AML-193 (cell line): ENCODE measurements at places on chromosomes 4 and X.

DNA sequence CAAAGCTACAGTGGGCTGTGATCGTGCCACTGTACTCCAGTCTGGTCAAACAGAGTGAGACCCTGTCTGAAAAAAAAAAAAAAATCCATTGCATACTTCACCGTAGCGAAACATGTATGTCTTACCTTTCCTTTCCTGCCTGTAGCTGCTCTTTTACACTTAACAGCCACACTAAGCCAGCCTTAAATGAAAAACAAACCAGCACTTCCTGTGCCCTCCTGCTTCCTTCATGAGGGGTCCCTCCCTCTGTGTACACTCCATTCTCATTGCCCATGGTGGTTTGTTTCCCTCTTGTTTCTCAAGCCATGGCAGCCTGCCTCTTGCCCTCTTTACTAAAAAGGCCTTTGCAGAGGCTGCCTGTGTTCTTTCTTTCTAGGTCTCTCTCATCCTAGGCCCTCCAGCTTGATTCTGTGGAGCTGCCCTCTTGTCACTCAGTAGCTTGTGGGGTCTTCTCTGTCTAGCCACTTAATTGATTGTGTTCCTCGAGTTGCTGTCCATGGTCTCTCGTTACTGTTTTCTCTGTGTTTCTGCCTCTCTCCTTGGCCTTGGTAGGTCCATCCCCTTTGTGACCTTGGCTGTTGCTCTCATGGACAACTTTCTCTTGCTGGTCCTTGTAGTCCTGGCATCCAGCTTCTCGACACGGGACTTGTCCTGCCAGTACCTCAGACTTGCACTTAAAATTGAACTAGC, 52.1 kb upstream of the MSANTD1 start:
- DNase-seq = no peak

DNA sequence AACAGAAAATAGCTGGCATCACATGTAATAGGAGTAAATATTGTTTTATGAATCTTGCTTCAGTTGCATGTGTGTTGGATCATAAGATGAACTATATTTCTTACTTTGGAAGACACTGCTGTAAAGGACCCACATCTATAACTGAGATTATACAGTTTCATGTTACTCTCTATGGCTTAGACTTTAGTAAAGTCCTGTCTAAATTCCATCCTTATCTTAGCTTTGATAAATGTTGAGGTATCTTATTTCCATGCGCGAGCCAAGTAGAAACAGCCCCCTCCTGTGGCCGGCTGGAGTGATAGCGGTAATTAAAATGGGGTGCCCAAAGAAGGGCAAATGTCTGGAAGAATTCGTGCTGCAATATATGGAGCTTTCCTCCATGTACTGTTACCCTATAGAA, 43.0 kb downstream of the CCDC158 start:
- peak; percentile 58 for DNase-seq

DNA sequence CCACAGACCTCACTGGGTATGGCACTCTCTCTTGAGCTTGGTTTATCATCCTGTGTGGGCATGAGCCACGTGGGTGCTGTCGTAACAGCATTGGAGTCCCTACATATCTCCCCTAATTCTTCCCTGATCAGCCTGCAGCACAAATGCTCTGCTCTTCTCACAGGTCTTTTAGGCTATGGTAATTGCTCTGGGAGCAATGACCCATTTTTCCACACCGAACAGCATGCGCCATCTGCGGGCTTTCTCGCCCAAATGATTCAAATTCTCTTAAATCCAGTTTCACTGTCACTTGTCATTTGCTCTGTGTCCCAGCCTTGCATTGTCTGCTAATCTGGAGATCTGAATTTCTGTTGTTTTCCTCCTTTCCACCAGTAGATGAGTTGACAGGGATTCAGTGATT, 48.9 kb upstream of the GATB start:
- DNase-seq = no peak

DNA sequence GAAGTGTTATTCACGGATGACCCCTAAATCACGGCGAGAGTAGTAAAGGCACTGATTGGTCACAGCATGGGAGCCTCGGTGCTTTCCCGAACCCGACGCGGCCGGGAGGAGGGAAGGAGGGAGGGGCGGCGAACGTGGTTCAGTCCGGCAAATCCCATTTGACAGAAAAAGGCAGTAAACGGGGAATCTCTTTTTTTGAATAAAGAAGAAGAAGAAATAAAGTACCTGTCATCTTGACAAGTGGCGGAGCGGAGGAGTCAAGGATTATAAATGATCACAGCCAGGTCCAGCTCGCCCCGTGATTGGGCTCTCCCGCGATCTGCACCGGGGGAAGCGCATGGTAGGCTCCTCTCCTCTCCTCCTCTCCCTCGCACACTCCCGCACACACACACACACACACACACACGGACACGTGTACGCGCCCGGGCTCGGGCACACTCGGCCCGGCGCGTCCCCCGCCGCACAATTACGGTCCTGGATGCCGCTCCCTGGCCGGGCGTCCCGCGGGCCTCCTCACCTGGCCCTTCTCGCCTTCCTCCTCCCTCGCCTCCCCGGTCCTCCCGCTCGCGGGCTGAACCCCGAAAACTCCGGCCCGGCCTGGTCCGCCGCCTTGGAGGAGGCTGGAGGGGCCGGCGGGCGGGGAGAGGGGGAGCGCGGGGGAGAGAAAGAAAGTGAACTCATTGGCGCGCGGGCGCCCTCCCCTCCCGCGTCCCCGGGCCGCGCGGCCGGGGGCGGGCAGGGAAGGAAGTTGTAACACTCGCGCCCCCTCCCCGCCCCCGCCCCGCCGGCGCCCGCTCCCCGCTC, 99.2 kb upstream of the TENM3 start:
- no peak for DNase-seq

GRCh38 chr4:67452100-67452845, 93.0 kb downstream of the CENPC start:
- no peak for DNase-seq

GRCh38 chr4:10343656-10344055, 113.6 kb downstream of the ZNF518B start:
- DNase-seq = no peak

- no peak for DNase-seq
Measured at GRCh38 chr4:147736458-147736857, 4.6 kb downstream of the ARHGAP10 start.

GRCh38 chr4:30866907-30867306, 146.7 kb downstream of the PCDH7 start:
- no peak for DNase-seq

DNA sequence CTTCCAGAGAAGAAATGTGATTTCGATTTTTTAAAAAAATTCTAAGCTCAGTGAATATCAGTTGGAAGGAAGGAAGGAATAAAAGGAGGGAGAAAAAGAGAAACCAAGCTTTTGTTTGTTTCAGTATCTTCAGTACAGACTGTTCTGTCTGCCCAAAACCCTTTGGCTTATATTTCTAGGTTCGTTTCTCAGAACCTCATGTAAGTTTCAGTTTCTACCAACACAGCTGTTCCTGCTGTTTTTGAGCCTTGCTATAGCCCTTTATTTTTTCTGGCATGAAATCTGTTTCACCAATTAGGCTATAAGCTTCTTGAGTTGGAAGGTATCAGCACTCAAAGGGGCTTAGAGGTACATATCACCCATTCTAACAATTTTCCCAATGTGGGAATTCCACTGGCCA, 157.9 kb downstream of the GBA3 start:
- no peak for DNase-seq

DNA sequence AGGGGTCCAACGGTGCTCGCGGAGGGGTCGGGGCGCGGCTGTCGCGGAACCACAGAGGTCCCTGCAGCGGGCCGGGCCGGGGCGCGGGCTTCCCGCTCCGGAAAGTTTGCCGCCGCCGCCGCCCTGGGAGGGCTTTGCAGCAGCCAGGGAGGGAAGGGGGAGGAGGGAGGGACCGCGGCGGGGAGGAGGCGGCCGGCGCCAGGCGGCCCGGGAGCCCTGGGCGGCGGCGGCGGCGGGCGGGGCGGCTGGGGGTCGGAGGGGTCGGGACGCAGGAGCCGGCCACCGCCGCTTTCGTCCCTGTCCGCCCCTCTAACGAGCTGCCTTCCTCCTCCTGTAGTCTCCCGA, 375 bp downstream of the FGFR3 start:
- DNase-seq = no peak

- DNase-seq = no peak
Measured at GRCh38 chrX:154530286-154530685, 14.3 kb upstream of the FAM3A start.

DNA sequence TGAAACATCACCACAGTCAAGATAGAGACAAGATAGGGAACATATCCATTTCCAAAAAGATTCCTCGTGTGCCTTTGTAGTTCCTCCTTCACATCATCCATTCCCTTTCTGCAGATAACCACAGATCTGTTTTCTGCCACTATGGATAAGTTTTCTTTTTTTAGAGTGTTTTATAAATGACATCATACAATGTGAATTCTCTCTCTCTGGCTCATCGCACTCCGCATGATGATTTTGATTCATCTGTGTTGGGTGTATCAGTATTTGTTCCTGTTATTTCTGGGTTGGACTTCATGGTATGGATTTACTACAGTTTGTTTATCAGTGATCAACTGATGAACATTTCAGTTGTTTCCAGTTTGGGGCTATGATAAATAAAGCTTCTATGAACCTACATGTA, 23.2 kb upstream of the ANXA3 start:
- no peak for DNase-seq

DNA sequence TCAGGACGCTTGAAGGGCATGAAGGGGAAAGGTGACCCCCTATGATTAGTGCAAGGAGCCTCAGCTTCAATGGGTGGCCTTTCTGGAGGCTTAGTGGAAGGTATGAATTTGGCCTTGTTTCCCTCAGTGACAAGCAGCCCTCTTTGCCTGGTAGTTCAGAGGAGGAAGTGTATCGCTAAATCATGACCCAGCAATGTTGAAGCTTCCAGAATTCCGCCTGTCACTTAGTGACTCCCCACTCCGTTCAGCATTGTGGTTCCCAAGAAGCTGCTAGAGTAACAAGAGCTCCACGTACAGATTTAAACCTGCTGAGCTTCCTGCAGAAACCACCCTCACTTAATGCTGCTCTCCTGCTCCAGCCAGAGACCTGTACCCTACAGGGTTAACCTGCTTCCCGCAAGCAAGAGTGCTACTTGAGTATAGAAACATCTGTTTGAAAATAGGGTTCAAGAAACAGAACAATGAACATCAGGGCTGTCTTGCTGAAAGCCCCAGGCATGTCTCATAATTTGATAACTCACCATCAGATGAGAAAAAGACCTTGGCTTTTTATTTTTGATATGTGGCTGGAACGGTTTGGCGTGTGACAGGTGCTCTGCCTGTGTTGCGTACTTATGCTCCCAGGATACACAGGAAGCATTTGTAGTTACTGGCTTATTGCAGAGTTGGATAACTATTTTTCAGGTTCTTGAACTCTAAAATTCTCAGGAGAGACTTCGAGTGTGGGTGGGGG, 105.2 kb downstream of the UCHL1 start:
- DNase-seq = no peak

DNA sequence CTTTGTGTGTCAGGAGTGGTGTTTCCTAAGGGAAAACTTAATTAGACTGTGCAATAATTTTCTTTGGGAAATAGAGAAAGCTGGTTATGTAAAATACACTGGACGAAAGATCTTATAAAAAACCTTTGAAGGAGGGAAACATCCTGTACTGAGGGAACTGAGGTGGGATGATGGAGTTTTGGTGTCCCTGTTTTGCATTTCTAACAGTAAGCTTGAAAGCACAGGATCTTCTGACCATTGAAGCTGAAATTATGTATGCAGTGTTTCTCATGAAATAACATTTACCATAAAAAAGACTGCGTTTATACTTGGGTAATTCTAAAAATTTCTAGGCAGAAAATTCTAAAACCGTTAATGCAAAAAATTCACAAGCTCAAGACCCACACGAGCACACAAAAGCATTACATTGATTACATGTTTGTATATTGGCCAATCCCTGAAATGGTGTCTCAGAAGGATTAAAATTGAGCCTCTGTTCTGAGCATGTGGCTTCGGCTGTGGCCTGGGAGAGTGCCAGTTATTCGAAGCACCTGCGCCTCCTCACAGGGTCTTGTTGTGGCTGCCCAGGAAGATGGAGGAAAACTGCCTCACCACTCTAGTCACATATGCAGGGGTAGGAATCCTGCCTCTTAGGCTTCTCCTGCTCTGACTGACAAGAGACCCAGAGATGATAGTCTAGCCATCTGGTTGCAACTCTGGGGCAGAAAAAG, 49.5 kb downstream of the JADE3 start:
- no peak for DNase-seq

DNA sequence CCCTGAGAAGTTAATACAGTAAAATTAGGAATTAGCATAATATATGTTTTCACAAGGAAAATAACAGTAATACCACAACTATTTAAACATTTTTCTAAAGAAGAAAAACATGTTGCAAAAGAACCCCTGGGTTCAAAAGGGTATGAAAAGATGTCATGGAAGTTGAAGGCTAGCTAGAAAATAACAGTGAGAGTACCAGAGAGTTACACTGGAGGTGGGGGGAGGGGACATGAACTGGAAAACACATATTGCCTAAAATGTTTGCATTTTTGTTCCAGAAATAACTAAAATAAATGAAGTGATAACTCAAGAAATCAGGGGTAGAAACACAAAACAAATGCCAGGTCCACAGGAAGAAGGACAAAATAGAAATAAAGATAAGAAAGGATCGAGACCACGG, 336.6 kb upstream of the MAD2L1 start:
- DNase-seq = no peak

DNA sequence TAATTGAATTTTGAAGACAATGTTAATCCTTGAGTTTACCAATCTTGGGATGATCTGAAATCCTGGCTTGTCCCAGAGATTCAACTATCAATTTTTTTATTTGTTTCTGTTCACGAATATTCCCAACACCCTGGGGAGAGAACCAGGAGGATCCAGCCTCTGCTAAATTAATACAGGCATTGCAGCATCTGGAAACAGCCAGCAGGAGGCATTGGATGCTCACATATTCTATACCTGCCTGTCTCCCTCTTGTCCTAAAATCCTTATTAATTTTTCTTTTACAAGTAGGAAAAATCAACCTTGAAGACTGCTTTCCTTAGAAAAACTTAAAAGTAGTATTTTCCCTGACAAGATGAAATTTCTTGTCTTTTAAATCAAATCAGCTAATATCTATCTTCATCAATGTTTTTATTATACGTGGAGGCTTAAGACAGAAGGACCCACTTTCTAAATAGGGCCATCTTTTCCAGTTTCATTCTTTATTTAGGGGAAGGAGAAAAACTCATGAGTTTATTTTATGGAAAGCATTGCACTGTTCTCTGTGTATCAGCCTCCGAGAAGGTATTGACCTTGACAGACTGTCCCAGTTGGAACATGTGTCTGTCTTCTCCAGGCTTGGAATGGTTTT, 102.4 kb downstream of the CLNK start:
- peak; percentile 15 for DNase-seq

- DNase-seq = no peak
Measured at GRCh38 chrX:97102938-97103337, 219.2 kb downstream of the RPA4 start.

DNA sequence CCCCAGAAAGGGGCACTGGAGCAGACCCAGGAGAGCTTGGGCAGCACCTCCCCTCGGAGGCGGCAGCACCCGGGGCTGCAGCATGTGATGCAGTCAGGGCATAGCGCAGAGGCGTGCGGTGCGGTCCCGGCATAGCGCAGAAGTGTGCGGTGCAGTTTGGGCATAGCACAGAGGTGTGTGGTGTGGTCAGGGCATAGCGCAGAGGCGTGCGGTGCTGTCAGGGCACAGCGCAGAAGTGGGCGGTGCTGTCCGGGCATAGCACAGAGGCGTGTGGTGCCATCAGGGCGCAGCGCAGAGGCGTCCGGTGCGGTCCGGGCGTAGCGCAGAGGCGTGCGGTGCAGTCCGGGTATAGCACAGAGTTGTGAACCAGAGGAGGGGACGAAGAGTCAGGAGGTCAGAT, 42.8 kb downstream of the ADRA2C start:
- DNase-seq = no peak
